GM06990 (cell line): ENCODE measurements at places on chromosomes 11 and 22.
A peak's percentile ranks its signal among the peaks of the same experiment; 100 is the strongest.

DNA sequence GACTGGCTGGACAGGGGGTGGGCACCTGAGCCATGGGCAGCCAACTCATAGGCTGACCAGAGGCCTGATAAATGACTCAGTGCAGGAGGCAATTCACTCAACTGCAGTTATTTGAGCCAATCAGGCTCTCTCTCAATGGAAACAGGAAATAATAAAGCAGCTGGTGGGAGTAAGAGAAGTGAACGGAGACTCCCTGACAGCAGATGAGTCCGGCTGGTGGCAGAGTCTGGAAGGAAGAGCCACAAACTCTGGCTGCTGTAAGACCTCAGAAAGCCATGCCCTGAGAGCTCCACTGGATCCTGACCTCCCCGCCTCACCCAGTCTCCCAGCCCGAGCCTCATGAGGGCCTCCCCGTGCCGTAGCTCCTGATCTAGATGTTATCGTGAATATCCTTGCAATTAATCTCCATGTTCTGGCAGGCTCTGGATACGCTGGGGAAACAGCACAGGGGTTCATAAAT lies 69.8 kb downstream of the TRIM29 start:
- DNase-seq, result no peak

GRCh38 chr11:83971063-83971462 lies 684.9 kb upstream of the CCDC90B start:
- no peak for DNase-seq

- no peak for DNase-seq
Measured at GRCh38 chr11:106077609-106078455, at the start of gene AASDHPPT. TSS of gene AASDHPPT (plus strand) at chr11:106077662. CDS start at chr11:106077711, 49 bp downstream.

DNA sequence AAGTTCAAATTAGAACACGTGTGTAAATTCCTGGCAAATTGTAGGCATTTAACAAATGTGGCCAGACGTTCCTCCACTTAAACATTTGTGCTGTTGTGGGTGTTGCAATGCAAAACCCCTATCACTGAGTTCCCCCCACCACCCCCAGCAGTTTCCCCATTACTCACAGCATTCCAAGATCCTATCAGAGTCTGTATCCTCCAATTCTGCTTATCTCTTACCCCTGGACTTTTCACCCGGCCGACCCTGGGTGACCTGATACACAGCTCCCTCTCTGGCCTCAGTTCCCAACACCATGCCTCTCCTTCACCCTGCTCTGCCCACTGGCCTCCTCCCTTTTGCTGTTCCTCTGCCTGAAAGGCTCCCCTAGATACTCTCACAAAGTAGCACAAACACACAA lies 31.4 kb upstream of the AQP11 start:
- DNase-seq, result no peak

- peak; percentile 82 for DNase-seq
Measured at GRCh38 chr11:121426476-121427399, 25.4 kb upstream of the SORL1 start.

DNA sequence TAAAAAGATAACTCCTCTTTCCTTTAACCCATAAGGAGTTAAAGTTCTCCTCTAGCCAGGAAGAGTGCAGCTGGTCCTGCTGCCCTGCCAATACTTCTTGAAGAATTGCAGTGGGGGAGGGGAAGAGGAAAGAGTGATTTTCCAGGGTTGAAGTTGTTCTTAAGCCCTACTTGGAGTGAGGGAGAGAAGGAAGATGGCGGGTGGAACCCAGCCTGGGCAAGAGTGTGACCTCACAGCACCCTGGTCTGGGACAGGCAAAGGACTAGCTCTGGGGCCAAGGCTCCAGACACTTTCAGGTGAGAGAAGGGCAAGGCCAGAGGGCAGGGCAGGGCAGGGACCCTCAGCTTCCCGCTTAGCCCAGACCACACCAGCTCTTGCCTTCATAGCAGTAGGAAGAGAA lies 6.6 kb downstream of the TNKS1BP1 start:
- DNase-seq, result no peak

GRCh38 chr11:47061429-47062178 lies 115.1 kb downstream of the ARFGAP2 start:
- DNase-seq, result no peak

GRCh38 chr22:30667107-30667493 lies 575 bp downstream of the DUSP18 start:
- DNase-seq, result no peak

DNA sequence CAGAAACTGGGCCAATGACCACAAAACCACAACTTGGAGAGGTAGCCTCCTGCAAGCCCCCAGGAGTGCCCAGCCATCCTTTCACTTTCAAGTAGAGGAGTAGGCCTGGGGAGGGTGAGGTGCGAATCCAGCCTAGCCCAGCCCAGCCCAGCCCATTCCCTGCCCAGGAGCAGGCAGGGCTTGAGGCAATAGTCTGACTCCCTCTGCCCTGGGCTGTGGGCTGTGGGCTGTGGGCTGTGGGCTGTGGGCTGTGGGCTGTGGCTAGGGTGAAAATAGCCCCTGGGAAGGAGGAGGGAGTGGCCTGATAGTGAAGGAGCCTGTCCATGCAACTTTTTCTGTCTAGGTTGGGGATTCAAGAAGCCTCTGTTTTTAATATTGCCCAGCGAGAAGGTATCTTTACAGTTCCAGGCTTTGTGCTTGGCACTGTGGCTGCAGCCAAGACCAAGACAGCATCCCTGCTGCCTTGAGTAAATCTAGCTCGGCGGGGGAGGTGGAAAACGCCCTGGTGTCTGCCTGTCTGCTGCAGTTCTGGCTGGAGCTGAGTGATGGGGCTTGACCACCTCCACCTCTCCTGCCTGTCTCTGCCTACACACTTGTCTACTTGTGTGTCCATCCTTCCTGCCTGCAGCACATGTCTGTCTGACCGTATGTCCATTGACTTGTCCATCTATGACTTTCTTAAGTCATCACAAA lies 40.7 kb downstream of the LMO1 start:
- DNase-seq, result no peak

- no peak for DNase-seq
Measured at GRCh38 chr11:77436506-77436905, 37.4 kb downstream of the PAK1 start.

- DNase-seq, result no peak
Measured at GRCh38 chr11:2194877-2195755, 23.5 kb upstream of the TH start.

GRCh38 chr22:47299863-47300697 lies 537.6 kb downstream of the TBC1D22A start:
- no peak for DNase-seq

DNA sequence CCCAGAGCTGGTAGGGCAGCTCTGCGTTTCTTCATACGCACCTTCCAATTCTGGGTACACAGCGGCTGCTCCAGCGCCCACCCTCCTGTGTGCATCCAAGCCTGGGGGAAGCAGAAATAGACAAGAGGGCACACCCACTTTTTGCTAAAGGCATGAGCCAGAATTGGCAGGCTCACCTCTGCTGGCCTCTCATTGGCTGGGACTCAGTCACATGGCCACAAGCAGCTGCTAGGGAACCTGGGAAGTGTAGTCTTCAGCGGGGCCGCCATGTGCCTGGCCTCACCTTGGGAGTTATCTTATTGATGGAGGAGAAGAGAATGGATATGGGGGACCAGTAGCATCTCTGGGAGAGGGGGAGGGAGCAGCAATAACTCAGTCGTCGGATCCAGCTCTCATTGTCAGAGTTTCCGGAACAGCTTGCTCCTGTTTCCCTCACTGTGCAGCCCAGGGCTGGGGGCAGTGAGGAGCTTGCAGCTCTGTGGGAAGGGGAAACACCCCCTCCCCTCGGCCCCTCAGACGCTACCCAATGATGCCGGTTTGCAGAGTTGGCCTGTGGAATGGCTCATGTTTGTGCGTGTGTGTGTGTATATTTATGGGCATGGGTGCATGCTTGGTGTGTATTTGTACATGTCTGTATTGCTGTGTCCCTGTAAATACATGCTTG lies 11.8 kb upstream of the MIEF1 start:
- no peak for DNase-seq

DNA sequence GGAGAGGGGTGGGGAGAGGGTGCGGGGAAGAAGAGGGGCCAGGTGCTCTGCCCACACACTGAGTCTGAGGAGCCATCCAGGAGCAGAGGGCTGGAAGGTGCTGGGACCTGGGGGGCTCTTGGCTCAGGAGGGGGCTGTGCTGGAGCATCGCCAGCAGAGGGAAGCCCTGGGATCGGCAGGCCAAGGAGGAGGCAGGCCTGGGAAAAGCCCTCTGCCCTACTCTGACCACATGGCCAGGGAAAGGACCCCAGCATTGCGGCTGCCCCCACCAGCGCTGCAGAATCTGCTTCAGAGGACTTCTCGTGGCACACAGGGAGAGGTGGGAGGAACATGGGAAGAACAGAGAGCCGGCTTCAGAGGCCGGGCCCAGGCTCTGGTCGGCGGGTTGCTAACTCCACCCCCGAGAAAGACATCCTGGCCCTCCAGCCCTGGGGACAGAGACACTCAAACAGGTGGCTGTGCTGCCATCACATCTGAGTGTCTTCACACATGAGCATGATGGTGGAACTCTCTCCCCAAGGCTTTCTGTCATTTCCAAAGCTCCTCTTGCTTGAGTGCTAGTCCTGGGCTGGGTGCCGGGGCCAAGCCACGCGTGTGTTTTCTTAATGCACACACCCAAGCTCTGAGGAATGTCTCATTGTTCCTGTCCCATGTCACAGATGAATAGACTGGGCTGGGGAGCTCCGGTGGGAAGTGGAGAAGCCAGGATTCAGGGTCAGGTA lies 1378.0 kb downstream of the BRD1 start:
- DNase-seq, result no peak

GRCh38 chr22:48979482-48979881 lies 848.2 kb downstream of the BRD1 start:
- no peak for DNase-seq

GRCh38 chr11:48127521-48128183 lies 89.0 kb upstream of the OR4B1 start:
- DNase-seq, result no peak

- DNase-seq, result no peak
Measured at GRCh38 chr11:3087373-3087772, 30.1 kb upstream of the CARS1 start.

DNA sequence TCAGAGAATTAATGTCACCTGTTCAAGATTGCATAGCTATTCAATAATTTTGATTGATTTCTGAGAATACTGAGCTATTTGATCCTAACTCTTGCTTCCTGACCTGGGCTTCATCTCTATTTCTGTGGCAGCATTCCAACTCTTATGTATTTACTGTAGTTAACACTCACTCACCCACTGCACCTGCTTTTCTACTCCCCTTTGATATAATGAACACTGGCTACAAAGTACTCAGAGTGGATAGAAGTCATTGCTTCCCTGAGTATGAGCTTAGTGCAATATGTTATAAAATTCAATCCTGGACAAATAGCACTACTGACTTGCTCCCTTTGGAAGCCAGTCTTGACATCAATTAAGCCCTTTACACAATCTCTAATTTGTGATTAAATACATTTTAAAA lies 117.2 kb downstream of the APIP start:
- no peak for DNase-seq

DNA sequence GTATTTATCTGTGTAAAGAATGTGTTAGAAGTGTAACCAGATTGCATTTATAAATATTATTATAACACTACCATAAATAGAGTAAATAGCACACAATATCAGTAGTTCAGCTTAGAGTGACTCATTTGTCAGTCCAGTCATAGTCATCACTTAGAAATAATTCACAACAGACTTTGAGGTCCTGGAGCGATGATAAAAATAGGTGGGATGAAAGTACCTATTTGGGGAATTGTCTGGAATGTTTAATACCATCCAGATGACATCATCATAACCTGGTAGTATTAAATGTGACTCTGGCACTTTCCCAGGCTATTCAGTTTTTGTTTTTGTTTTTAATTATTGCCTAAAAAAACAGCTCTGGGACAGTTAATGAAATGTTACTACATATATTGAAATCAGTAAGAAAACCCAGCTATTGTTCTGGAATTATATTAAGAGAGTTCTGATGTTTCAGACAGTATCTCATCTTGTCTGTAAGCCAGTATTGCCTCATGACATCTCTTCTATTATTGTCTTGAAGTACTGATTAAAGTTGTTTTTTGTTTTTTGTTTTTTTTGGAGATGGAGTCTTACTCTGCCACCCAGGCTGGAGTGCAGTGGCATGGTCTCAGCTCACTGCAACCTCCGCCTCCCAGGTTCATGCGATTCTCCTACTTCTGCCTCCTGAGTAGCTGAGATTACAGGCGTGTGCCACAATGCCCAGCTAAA lies 74.8 kb downstream of the SIK2 start:
- DNase-seq, result no peak

GRCh38 chr11:105204636-105205035 lies 65.1 kb upstream of the CARD18 start:
- no peak for DNase-seq

DNA sequence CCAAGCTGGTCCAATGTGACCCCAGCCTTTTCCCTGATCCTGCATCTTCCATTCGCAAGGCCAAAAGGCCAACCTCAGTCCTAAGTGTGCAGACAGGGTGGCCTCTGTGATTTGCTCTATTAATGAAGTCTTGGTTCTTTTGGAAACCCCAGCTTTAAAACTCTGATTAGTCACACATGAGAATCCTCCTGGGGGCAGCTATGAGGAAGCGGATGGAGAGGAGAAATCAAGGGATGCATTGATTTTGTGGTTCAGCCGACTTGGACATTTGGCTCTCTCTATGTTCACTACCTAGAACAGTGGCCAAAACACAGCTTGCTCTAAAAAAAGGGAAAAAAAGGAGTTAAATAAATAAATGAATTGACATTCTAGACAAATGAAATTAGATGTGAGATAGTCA lies 98.6 kb upstream of the USP47 start:
- DNase-seq, result no peak

DNA sequence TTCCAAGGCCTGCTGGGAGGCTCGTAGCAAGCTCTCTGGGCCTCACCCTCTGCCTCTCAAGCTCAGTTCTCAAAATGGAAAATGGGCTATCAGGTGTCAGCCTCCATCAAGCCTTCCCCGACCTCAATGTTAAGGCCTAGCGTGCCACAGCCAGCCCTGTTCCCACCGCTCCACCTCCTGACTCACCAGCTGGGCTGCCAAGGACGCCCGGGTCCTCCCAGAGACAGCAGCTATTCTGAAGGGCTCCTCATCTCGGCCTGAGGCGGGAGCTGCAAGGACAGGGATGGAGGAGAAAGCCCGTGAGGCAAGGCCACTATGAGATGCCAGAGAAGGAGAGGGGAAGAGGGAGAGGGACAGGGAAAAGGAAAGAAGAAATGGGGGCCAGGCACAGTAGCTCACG lies 19.9 kb downstream of the ARAP1 start:
- no peak for DNase-seq

GRCh38 chr22:24331468-24332440 lies 61.1 kb downstream of the SPECC1L start:
- no peak for DNase-seq

- peak; percentile 48 for DNase-seq
Measured at GRCh38 chr11:2778630-2779498, 79.1 kb upstream of the KCNQ1OT1 start.

GRCh38 chr11:47778878-47779483 lies 11.8 kb upstream of the FNBP4 start:
- no peak for DNase-seq
